ENCODE measurements at places on chromosomes 12 and 14. TPM values are rescaled to one million over a fixed set of nuclear protein-coding genes. Genes with fewer than 3 reads are reported as not detected.

GRCh38 chr12:96285158-96285557 lies 91.0 kb downstream of the ELK3 start:
- DNase-seq, result no peak

GRCh38 chr12:91381309-91381804 lies 198.7 kb upstream of the DCN start:
- peak; percentile 97 for DNase-seq

Gene RTL1
- 3.6 TPM for total RNA-seq

GRCh38 chr12:22282283-22282682 lies 52.2 kb downstream of the ST8SIA1 start:
- peak; percentile 80 for DNase-seq

Gene CCDC198
- 2.2 TPM for total RNA-seq

- no peak for DNase-seq
These were observed 14.8 kb upstream of the ETNK1 start for GRCh38 chr12:22610131-22610530.

Gene TPH2
- 3.9 TPM for total RNA-seq

GRCh38 chr14:104385111-104385510 lies 194.5 kb upstream of the C14orf180 start:
- no peak for DNase-seq

Gene PIWIL1
- total RNA-seq, result 1.4 TPM

DNA sequence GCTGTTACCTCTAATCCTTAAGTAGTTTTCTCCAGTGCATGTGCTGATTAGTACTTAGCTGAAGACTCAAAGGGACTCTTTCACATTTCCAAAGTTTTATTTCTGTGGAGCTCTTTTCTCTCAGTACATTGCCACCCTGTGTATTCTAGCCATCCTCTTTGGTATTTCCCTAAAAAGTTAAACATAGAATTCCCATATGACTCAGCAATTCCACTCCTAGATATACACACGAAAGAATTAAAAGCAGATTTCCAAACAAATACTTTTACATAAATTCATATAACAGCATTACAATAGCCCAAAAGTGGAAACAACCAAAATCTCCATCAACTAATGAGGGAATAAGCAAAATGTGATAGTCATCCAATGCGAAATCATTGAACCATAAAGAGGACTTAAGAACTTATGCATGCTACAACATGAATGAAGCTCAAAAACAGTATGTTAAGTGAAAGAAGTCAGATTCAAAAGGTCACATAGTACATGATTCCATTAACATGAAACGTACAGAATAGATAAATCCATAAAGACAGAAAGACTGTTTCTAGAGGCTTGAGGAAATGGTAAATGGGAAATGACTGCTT lies 9.0 kb upstream of the NOVA1 start:
- DNase-seq, result no peak

GRCh38 chr12:109264095-109264942 lies 44.8 kb downstream of the FOXN4 start:
- peak; percentile 37 for DNase-seq

Gene MGP
- total RNA-seq, result 434 TPM

GRCh38 chr14:98321841-98322240 lies 950.2 kb downstream of the BCL11B start:
- DNase-seq, result no peak

DNA sequence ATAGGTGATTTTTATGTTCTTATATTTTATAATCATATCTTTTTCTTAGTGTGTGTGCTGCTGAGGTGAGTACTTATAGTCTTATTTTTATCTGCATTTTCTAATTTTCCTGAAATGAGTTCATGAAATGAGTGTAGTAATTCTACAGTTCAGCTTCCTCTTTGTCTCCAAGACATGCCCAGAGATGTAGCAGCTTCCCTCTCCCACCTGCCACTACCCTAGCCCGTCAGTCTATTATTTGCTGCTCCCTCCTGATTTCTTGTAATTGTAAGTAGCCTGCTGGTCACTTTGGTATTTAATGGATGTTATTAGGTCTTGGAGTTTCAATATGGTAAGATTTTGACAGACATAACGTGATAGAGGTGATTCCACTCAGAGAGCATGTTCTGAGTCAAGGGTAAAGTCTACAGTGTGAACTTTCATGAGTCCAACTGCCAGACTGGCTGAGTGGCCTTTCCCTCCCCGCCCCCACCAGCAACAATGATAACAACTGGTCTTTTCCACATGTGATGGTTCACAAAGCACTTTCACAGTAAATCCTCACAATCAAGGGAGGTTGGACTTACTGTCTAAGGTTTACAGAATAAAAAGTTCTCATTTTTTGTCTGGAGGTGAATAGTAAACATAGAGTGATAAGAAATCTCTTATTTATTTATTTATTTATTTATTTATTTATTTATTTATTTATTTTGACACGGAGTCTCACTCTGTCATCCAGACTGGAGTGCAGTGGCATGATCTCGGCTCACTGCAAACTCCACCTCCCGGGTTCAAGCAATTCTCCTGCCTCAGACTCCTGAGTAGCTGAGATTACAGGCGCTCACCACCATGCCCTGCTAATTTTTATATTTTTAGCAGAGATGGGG lies 4.2 kb upstream of the RIPK3 start:
- DNase-seq, result no peak

Gene C12orf50
- 9.1 TPM for total RNA-seq

DNA sequence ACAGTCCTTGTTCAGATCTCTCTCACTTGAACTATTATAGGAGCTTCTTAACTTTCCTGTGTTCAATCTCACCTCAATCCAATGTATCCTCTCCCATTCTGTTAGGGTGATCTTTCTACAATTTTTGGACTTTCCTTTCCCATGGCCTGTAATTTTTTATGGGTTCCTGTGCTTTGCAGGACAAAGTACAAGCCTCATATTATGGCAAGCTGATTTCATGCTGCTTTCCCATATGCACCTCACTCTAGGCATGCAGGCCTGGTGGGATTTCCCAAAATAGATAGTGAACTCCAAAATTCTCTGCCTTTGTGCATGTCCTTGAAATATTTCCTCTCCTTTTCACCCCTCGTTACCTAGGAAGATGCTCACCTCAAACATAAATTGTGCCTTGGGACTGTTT lies 499.4 kb downstream of the NAV3 start:
- DNase-seq, result no peak

GRCh38 chr12:5114436-5114835 lies 70.8 kb downstream of the KCNA5 start:
- DNase-seq, result no peak

Gene PLA2G1B
- total RNA-seq, result not detected

DNA sequence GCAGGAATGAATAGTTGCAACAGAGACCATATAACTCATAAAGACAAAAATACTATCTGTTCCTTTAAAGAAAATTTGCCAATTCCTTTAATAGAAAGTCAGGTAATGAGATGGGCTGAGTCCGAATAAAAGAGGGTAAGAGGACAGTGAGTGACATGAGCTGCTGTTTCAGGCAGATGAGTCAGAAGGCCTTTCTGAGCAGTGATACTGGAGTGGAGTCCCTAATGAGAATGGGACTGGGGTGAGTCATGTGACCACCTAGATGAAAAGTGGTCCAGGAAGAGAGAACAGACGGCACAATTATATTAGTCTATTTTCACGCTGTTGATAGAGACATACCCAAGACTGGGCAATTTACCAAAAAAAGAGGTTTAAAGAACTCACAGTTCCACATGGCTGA lies 393.7 kb downstream of the BCL11B start:
- no peak for DNase-seq

DNA sequence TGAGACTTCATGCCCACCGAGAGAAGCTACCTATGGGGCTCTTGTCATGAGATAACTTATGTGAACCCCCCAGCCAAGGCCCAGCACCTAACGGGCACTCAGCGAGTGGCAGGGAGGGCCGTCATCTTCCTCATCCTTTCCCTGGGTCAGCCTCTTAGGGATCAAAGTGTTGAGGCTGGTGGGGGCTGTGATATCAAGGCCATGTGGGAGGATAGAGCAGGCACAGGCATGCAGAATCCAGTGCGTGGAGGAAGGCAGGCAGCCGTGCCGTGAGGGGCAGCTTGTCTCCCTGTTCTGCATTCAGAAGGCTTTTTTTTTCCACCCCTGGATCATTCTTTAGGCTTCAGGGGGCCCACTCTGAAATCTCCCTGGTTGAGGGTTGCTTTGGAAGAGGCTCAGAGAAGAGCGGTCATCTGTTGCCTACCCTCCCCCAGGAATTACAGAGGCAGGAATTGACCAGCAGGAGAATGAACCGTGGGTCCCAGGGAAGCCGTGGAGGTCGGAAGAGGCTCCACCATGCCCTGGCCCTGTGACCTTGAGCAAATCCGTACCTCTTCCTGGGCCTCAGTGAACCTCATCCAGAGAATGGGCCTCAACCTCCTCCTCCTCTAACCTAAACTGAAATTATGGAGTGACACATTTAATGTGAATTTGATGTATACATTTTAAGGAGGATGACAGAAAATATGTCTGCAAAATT lies 62.8 kb downstream of the BEGAIN start:
- DNase-seq, result no peak

GRCh38 chr12:79614730-79615129 lies 76.0 kb downstream of the PAWR start:
- no peak for DNase-seq

GRCh38 chr12:54025499-54026405 lies 2.5 kb upstream of the HOXC6 start:
- no peak for DNase-seq

- peak; percentile 54 for DNase-seq
These were observed 24.6 kb downstream of the PLXNC1 start for GRCh38 chr12:94172973-94173372.

DNA sequence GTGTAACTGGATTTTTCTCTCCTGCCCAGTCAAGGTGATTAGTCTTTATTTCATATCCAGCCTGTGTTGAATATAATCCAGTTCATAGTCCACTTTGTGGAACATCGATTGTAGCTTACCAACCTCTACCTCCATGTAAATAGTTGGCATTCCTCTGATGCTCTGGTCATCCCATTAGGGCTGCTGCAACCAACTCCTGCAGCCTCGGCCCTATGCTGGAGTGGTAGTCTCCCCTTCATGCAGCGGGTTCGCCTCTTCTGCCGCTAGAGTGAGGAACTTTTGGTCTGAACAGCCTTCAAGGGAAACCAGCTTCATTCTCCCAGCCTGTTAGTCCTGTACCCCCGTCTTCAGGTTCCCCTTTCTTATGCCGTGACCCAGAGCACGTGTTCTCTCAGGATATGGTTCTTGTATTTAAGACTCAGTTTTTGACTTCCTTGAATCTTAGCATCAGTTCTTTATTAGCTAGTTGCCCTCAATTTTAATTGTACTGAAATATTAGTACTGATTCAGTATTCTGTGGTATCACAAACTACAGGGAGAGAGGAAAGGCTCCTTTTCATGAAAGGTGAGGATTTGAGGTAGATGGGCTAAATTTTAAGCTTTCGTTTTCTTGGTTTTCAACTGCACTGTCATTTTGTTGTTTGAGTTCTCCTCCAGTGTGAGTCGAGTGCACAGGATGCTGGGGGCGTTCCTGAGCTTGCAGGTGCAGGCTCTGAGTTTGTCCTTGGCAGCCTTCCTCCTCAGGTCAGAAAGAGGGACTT lies 33.2 kb downstream of the ZNF664 start:
- no peak for DNase-seq

Gene B3GNT4
- total RNA-seq, result 3.6 TPM

DNA sequence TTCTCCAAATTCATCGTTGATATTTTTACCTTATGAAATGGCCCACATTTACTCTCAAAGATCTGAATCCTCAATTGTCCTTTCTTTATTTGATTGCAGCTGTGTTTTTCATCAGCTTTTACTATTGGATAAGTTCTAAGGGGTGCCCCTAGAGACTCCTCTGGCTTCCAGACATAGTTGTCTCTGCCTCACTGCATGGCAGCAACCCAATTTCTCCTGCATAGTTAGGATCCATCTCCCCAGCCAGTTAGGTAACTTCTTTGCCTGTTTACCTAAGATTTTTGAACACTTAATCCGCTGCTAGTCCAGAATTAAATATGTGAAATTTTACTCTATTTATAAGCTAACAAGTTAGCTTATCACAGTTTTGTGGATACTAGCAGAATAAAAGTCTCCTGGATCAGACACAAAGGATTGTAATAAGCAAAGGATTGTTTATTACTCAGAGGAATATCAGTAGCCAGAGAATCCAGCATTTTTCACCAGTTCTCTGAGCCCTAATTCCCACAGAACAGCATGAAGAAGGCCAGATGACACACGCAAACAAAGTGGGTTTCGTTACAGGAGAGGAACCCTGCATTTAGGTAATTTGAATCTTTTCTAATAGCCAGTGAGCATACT lies 101.1 kb downstream of the BBS10 start:
- DNase-seq, result no peak

- no peak for DNase-seq
These were observed 1617.9 kb upstream of the SEL1L start for GRCh38 chr14:83151571-83151970.
